ENCODE measurements at places on chromosomes 11 and 22. TPM values are rescaled to one million over a fixed set of nuclear protein-coding genes. Genes with fewer than 3 reads are reported as not detected.

DNA sequence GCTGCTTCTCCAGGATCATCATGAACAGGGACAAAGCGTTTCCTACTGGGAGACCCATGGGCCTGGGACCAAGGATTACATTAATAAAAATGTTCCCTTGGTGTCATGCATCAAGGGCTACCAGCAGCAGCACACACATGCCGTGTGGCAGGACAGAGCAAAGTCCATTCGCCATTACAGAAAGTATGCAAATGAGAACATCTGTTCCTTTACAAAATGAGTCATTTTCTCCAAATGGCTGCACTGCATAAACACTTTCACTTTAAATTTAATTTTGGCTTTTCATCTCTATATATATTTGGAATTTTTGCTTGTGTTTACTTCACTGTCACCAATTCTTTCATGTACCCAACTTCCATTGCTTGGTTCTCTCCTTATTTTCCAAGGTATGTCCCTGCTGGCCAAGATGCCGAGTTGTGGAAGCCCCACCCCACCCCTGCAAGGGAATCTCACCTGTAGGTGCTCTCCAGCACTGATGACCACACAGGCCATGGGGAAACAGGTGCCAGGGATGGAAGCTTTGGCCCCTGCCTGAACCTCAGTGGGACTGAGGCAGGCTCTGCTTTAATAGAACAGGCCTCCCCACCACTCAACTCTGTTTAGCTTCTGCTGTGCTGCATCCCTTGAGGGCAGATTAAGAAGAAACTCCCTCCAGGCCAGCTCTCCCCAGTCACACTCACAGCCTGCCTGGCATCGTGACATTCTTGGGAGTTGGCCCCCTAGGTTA, 15.6 kb upstream of the GNAZ start:
- DNase-seq, result no peak

DNA sequence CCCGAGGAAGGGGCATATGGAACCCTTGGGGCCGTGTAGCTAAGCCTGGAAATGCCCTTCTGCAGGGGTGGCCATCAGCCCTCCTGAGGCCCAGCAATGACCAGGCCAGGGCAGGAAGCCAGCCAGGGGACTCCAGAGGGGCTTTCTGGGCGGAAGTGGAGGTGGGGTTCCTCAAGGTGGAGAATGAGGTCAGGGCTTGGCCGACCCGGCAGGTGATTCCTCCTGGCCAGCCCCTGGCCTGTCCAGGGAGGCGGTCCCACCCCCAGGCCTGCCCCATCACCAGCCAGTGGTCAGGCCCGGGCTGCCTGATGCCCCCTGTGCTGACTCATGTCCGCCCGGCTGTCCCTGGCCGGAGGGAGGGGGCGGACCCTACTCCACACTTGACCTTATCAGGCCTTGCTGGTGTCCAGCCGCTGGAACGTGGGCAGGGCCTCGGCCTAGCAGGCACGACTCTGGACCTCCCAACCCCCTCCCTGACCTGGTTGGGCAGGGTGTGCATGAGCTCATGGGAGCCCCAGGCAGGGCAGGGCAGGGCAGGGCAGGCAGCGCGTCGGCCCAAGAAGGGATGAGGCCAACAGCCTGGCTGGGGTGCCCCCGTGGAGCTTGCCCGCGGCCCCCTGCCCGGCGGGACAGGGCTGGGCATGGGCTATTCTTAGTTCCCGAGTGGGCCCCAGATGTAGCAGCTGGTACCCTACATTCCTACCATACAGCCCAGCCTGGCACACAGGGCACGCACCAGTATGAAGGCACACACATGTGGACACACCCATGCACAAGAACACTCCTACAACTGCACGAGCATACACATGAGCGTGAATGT, 35.9 kb downstream of the RPL3 start:
- DNase-seq, result no peak

The TP53AIP1 gene
- total RNA-seq, result not detected

DNA sequence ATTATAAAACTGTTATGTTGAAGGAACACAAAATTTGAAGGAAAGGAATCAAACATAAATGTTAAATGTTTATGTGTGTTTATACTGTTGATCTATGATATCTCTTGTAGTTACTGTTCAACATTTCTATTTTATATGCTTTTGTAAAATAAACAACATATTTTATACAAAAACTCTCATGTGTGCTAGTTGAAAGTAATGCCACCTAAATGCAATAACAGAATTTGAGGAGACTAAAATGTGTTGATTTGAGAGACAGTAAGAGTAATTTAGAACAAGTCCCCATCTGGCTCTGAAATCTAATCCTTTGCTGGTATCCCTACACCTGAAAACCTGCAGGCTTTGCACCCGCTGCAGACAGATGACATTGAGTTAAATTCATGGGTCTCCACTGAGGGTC, 95.7 kb upstream of the TOP3B start:
- DNase-seq, result no peak

DNA sequence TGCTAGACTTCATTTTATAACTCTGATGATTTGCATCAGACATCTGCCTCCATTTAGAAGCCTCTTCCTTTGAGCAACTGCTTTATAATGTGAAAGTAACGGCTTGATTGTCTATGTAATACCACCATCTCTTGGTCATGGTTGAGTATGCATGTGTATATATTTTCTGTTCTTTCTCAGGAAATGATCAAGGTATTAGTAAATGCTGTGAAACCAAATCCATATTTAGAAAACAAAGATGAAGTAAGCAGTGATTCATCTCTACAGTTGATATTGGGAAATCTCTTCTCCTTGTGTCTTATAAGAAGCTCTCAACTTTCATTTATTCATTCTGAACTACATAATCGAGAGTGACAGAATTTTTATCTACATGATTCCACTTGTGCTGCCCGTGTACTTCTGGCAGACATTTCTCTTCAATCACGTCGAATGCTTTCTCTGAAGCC, 104.6 kb upstream of the ANO3 start:
- peak; percentile 7 for DNase-seq

DNA sequence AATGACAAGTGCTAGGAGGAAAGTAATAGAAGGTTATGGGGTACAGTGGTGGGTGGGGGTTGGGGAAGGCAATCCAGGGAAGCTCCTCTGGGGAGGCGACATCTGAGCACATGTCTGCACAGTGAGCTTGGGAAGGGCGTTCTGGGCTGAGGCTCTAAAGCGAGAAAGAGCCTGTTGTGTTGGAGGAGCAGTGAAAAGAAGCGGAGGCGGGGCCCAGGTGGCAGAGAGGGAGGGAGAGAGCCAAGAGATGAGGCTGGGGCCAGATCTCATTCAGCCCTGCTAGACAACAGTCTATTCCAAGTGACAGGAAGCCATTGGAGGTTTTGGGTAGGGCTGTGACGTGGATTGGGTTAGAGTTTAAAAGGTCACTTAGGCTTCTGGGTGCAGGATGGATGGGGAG, 55.3 kb upstream of the PARVG start:
- no peak for DNase-seq

- DNase-seq, result no peak
Observed at GRCh38 chr22:19419086-19419463, 12.5 kb downstream of the HIRA start.

- no peak for DNase-seq
Observed at GRCh38 chr22:40966726-40967085, 15.5 kb downstream of the RBX1 start.

DNA sequence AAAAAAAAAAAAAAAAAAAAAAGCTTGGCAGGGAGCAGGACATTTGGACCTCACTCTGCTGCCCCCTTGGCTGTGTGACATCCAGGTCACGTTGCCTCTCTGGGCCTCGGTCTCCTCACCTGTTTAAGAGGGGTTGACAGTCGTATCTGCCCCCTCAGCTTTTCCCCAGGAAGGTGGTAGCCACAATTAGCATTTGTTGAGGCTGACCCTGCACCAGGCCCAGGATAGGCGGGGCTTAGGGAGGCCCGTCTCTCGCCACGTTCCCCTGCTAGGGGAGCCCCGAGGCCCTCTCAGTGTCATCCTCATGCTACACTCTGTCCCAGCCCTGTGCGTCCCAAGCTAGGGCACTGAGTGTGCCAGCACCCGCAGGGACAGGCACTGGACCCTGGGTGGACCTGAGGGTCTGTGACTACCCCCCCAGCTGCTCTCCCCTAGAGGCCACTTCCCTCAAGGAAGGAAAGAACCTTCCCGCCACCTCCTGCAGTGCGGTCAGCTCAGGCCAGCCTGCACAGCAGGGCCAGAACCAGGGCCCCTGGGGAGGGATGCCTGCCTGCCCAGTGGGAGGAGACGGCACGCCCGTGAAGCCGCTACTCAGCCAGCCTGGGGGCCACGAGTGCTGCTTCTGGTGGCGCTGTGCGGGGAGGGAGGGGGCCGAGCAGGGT, 38.5 kb upstream of the PPARA start:
- DNase-seq, result no peak

DNA sequence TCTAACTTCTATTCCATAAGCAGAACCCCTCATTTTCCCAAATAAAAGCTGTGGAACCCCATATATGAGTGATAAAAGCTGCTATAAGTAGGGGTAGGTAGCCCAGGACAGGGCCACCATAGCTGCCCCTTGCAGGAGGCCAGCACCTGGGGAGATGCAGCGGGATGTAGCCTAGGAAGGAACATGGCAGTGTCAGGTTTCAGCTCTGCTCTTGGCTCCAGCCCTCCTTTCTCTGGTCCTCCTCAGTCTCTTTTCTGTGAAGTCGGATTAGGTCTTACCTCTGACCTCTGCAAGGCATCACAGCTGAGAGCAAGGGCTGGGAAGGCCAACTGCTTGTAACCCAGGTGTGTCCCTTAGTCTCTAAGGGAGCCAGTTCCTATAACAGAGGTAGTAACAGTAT, 135.6 kb downstream of the NAV2 start:
- no peak for DNase-seq

- no peak for DNase-seq
Observed at GRCh38 chr11:94307101-94307791, 2.9 kb downstream of the IZUMO1R start.

DNA sequence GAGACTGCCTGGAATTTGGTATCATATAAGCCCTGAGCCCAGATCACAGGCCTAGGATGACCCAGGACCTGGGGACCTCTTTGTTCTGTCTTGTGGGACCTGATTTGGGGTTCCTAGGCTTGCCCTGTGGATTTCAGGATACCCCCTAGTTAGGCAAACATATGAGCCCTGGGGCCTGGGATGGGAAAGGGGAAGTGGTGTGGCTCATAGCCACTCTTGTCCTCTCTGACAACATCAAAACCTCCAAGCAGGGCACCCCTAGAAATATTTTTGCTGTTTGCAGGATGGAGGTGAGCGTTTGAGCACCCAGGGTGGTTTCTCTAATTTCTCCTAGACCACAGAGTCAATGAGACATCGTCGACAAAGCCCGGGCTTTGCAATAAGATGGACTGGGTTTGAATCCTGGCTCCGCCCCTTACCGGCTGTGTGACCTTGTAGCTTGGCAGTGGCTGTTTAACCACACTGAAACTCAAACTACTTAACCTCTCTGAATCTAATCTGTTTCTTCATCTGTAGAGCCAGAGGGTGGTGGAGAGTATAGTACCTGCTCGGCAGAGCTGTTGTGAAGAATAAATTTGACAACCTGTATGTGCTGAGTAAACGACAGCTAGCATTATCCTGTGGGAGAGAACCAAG, 5.3 kb upstream of the LRRC10B start:
- DNase-seq, result no peak
